ENCODE measurements at places on chromosomes 13 and 19.

DNA sequence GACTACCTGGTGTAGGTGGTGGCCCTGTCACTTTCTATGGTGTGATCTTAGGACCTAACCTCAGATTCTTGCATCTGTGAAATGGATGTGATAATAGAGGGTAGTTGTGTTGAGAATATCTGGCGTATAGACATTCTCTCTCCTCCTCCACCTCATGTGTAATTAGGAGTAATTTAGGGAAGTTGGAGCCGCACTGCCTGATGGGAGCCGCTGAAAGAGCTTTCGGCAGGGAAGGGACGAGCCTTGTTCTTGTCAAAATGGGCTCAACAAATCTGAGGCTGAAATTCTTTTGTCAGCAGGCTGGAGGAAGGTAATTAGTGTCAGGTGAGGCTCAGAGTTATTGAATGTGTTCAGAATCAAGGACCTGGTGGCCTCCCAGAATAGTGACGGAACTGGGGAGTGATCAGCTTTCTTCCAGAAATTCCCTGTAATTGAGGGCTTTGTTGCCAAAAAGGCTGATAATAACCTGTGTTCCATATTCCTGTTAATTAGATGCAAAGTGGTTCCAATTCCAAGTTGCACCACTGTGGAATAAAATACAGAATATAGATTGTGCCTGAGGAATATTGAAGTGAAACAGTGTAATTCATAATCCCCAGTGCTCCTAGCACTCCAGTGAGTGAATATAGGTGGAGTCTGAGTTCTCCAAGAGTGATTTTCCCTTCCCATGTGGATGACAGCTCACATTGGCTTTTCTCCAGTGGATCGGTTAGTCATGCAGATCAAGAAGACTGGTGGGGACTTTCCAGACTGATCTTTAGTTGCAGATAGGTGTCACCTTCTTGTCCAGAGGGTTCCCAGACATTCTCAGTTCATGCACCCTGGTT lies 47.5 kb downstream of the SPATA13 start:
- no peak for DNase-seq

DNA sequence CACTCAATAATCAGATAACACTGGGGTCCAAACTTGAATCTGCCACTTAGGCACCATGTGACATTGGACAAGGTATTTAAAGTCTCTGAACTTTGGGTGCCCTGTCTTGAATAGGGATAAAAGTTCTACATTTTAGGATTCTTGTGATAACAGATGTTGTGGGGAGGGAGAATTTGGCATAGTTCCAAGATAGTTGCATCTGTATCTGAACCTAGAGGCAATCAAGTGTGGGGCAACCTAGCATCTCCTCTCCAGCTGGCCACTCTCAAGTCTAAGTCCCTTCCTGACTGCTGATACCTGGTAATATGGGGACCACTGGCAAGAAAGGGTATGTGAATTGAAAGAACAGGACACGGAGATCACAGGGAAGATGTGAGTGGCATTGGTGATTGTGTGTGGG lies 256.1 kb downstream of the FOXO1 start:
- DNase-seq = no peak

GRCh38 chr19:7928741-7929701 lies 3.1 kb upstream of the CTXN1 start:
- peak; percentile 87 for DNase-seq

- DNase-seq = no peak
Measured at GRCh38 chr19:11050323-11051114, 38.7 kb upstream of the LDLR start.

- DNase-seq = peak; percentile 67
Measured at GRCh38 chr19:246551-246950, 44.7 kb downstream of the PLPP2 start.

- no peak for DNase-seq
Measured at GRCh38 chr19:2101417-2102335, 5.0 kb downstream of the IZUMO4 start.

DNA sequence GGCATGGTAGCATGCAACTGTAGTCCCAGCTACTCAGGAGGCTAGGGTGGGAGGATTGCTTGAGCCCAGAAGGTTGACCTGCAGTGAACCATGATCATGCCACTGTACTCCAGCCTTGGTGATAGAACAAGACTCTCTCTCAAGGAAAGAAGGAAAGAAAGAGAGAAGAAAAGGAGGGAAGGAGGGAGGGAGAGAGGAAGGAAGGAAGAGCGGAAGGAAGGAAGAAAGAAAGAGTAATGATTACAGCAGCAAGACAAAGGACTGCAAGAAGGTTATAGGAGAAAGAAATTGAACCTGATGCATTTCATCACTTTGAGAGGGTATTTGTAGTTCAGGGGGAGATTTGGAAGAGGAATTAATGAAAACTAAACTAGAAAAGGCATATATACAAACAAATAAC lies 155.7 kb downstream of the LACC1 start:
- DNase-seq = no peak

DNA sequence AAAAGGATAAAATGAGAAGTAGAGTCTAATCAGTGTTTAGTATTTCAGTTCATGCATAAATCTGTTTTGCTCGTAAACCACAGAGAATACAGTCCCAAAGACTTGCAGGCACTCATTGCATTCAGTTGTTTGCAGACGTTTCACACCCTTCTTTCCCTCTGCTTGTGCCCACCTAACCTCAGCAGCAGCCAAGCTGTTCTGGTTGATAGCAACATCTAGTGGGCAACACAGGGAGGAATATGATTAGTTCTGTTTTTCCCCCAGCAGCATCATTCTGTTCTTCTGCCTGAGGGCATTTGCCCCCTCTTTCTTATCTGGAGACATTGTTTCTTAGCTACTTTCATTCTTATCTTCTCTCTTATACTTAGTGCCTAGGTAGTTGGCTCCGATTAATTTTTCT lies 135.6 kb downstream of the PAN3 start:
- DNase-seq = no peak

- DNase-seq = no peak
Measured at GRCh38 chr19:46224773-46225172, 4.8 kb upstream of the IGFL1 start.

DNA sequence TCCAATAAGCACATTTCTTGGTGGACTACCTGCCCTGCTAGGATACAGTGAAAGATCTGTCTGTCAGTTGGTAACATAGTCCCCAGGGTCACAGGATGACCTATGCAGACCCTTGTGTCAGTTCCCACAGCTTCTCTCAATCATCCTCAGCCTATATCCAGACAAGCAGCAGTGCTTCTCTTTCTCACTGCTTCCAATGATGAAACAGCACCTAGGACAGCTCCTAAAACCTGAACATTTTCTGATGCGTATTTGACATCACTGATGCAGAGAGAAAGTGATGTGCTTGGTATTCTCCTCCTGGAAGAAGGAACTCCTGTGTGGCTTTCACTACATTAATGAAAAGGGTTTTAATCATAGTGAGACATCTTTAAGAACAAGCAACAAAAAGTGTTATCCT lies 43.7 kb downstream of the ZNF557 start:
- no peak for DNase-seq

GRCh38 chr13:105193026-105193425 lies 1342.4 kb downstream of the EFNB2 start:
- DNase-seq = no peak

- DNase-seq = no peak
Measured at GRCh38 chr19:46514589-46515289, 19.1 kb upstream of the PNMA8B start.

GRCh38 chr19:18895038-18895823 lies 727 bp downstream of the CERS1 start:
- no peak for DNase-seq
